ENCODE measurements at places on chromosomes 4 and X.

- DNase-seq, result no peak
These were observed 112.5 kb upstream of the ATP6AP2 start for GRCh38 chrX:40468033-40468846.

- no peak for DNase-seq
These were observed 118.2 kb downstream of the PPP3CA start for GRCh38 chr4:101229116-101229515.

DNA sequence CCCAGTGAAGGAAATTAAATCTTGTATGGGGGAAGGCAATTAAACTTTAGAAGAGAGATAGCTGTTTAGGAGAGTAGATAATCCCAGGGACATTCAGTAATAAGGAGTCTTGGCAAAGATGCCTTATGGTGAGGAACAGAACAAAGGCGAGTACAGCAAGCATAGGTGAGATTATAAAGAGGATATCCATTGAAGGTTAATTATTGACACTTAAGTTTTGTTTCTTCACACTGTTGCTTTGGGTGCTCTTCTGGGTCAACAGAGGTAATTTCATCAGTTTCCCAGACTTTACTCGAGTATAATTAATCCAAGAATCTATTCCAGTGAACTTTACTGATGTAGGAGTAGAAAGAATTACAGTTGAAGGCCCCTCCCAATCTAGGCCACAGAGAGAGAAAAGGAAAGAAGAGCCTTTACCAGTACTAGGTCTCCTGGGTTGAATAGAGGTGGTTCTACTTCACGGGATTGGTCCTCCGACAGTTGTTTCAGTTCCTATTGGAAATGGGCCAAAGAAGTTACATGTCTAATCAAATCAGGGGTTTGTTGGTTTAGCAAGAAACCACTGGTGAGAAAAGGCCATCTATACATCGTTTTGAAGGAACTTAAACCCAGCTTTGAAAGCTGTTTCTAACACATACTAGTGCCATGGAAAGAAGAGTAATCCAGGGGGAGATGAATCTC, 27.2 kb downstream of the EPGN start:
- DNase-seq, result no peak

GRCh38 chr4:142818031-142818430, 28.1 kb downstream of the INPP4B start:
- no peak for DNase-seq

DNA sequence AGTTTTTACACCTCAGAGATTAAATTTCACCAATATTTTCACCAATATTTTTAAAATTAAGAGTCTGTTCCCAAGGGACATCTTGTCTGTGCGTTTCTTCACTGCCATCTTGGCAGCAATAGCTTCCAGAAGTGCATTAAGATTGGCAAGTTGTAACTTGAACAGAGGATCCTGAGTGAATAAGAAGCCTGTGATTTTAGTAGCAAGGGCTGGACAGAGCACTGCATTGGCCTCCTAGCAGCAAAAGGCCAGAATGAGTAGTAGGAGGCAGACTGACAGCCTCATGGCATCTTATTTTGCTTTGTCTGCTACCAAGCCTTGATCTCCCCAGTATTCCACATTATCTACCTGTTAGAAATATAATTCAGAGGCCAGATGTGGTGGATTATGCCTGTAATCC, 138.4 kb downstream of the CPE start:
- no peak for DNase-seq

GRCh38 chr4:186839122-186840037, 115.7 kb upstream of the FAT1 start:
- DNase-seq, result no peak

GRCh38 chrX:19183761-19184477, 61.7 kb upstream of the ADGRG2 start:
- DNase-seq, result no peak

- DNase-seq, result no peak
These were observed 1312.6 kb downstream of the PCDH18 start for GRCh38 chr4:136219592-136220125.

DNA sequence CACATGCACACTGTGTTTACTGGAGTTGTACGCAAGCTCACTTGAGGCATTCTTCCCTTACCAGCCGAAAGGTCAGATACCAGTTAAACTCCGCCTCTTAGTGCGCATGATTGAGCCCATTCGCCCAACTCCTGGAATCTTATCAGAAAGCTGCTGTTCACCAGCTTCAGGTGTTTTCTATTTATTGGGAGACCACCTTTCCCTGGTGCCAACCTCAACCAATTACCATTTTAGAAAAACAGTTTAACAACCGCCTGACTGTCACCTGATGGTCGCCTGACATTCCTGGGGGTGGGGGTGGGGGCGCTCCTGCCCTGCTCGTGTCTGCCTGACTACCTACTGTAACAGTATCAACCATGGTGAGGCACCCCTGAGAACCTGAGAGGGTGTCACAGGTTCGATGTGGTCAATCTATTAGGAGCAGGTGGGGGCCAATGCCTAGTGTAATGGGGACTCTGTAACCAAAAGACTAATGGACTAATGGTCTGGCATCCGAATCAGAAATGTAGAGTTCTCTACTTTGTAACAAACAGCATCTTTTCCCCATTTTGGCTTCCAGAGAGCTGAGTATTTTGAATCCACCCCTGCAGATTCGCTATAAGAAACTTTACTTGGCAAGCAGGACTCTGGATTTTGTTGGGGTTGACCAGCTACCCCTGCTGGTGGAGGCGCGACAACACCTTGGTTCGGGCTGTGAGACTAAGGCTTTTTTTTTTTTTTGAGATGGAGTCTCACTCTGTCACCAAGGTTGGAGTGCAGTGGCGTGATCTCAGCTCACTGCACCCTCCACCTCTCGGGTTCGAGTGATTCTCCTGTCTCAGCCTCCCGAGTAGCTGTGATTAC, 58.2 kb upstream of the ZNF157 start:
- DNase-seq, result no peak

- no peak for DNase-seq
These were observed 6.2 kb upstream of the IQSEC2 start for GRCh38 chrX:53287493-53288138.

- DNase-seq, result no peak
These were observed 22.9 kb upstream of the COX7B2 start for GRCh38 chr4:46931981-46932380.

- no peak for DNase-seq
These were observed 73.0 kb downstream of the TAB3 start for GRCh38 chrX:30816079-30816478.

DNA sequence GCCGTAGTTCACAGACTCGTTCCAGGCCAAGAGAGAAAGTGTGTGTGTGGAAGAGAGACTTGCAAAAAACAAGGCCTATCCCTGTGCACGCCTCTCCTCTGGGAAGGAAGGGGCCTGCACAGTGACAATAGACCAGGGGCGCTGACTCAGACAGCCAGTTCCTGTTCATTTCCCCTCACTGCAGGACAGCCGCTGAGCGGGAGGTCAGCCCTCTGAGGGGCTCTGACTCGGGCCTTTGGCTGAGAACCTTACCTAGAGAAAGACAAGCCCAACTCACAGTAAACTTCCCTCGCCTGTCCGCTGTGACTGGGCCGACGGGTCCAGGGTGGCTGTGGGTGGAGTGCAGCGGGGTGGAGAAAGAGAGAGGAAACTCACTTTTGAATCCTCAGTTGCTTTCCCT, 52.1 kb downstream of the RTL5 start:
- DNase-seq, result no peak

DNA sequence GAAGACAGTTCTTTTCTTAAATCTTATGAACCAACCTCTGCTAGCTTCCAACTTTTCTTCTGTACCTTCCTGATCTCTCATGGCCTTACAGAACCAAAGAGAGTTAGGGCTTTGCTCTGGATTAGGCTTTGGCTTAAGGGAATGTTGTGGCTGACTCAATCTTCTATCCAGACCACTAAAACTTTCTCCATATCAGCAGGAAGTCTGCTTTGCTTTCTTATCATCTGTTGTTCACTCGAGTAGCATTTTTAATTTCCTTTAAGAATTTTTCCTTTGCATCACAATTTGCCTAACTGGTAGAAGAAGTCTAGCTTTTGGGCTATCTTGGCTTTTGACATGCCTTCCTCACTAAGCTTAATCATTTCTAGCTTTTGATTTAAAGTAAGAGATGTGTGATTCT, 167.0 kb downstream of the TBCK start:
- DNase-seq, result no peak

DNA sequence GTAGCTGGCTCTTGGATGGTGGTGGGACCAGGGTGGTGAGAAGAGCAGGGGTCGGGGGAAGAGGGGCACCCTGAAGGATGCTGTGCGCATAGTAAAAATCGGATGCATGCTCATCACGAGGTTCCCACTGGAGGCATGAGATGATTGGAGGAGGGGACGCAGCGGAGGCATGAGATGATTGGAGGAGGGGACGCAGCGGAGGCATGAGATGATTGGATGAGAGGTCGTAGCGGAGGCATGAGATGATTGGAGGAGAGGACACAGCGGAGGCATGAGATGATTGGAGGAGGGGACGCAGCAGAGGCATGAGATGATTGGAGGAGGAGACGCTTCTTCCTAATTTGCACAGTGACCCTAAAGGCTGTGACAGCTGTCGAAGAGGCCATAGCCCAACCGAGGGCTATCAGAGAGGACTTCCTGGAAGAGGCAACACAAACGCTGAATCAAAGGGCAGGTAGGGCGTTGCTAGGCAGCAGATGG, 106.7 kb downstream of the ADRA2C start:
- no peak for DNase-seq

- DNase-seq, result no peak
These were observed 611.4 kb downstream of the KCTD8 start for GRCh38 chr4:43837171-43837570.

GRCh38 chrX:48667509-48667908, 16.1 kb upstream of the WAS start:
- DNase-seq, result no peak

Measured in NCI-H187 (cell line).